Muscle of back (tissue), 13 donors: ENCODE measurements at places on chromosomes 12 and 14. TPM values are rescaled to one million over a fixed set of nuclear protein-coding genes. Genes with fewer than 3 reads are reported as not detected.

DNA sequence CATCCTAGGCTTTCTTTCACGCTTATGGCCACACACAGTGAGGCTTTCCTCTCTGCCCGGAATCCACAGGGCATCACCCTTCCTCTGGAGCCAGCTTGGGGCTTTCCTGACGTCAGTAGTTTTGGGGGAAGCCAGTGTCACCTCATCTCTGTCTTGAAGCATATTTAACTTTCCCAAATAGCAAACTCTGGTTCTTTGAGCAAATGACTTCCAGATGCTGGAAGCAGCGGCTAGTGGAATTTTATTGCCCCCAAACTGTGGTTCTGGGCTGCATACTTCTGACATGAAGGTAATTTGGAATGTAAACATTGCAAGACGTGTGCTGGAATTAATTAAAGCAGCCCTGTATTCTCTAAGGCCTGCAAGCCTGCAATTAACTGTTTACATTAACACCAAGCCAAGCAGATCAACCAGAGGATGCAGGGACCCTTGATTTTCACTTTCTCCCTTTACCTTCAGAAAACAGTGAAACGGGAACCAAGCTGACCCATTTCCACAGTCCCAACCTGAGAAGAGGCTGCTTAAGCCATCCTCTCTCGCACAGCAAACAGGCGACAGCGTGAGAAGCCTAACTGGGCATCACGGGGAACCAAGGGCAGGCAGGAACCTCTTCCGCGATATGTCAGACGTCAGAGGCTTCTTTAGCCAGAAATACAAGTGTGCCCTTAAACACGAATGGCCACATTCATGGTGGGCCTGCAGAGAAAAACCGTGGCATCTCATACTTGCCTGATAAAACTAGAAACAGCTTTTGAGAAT is 258.4 kb downstream of the CACNA1C start:
- peak; percentile 91 for DNase-seq

DNA sequence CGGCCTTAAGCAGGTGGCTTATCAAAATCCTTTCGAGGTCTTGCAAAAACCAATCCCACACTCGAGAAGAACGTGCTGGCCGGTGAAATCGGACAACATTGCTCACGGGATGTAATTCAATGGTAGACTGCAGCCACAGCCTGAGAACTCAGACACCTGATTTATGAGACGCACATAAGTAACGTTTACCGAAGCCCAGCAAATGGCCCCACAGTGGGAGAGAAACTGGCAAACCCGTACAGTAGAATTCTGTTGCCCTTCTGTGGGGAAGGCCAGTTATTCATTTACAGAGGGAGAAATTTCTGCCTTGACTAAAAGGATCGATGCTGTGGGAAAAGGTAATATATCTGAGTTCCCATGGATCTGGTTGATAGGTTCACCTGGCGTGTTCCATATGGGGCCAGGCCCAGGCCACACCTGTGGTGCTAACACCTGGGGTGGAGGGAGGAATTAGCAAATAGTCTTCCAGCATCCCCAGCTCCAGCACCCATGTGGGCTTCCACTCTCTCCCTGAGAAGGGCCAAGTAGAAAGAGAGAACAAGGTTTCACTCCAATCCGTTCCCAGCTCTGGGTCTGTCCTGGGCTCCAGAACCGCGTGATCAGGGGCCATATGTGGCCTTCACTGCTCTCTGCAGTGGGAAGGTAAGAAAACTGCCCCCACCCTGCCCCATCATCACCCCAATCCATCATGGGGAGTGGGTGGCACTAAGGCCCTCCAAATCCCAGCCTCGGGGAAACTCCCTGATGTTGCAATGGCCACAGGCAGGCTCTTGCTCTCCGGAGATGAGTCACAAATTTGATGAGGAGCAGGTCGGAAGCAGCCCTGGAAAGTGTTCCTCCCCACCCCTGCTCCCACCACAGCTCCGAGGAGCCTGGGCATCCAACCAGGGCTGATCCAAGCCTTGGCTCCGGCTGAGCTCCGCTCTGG is 12.7 kb downstream of the BDKRB1 start:
- no peak for DNase-seq

DNA sequence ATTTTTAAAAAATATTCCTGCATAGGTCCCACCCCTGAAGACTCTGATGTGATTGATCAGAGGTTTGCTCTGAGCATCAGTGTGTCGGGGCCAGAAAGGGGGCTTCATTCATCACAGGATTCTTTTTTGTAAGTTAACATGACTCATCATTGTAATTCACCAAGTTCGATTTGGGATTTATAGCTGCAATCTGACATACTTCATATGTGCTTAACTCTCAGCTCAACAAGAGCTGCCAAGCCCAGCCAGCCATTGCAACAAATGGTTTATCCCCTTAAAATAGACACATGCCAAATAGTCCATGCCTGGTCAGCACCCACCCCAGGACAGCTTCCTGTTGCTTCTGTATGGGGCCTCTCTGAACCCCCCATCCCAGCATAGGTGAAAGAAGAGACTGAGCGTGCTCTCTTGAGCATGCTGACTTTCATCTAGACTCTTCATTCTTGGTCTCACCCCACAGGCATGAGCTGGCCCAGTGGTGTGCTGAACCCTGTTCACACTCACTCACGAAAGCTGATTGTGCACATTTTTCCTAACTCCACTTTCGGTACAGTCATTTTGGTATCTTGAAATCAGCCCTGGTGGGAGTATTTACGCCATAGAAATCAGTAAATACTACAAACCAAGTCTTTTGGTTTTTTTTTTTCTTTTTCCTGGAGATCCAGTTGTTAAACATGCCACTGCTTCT is 101.4 kb downstream of the STAB2 start:
- no peak for DNase-seq

The OR4K1 gene
- not detected for polyA plus RNA-seq

GRCh38 chr14:35534208-35534872 is 376 bp downstream of the INSM2 start:
- DNase-seq, result no peak

GRCh38 chr12:26239122-26239851 is 43.9 kb downstream of the SSPN start:
- DNase-seq, result no peak

The FGF6 gene
- polyA plus RNA-seq, result 15.4 TPM

GRCh38 chr14:31418440-31418839 is 1.9 kb downstream of the HEATR5A start:
- no peak for DNase-seq
